ENCODE measurements at places on chromosomes 5 and 9.

- no peak for DNase-seq
Observed at GRCh38 chr5:10497554-10497953, 55.9 kb downstream of the ROPN1L start.

DNA sequence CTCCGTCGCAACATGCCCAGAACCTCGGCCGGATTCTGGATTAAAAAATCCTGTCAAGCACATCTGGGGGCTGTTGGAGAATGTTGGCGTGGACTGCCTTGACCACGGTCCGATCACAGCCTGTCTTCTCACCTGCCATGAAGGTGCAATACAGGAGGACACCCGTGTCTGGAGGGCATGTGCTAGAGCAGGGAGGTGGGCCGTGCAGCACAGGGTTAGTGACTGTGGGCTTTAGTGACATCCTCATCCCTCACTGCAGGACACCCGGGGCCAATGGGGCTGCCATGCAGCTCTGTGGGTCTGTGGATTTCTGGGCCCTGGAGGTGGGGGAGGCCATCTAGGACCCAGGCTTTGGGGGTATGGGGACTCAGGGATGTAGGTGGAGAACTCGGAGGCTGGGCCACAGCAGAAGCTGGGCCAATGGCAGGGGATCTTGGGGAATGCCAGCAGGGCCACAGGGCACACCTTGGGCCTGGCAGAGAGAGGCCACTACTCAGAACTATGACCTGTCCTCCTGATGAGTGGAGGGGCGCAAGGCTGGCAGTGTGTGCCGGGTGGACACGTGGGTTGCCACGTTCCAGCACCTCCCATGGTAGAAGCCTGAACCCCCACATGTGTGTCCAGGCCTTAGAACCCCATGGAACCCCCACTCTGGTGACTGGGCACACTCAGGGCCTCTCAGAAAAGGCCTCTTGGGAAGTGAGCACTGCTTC is 23.3 kb downstream of the ZDHHC11B start:
- no peak for DNase-seq

- no peak for DNase-seq
Observed at GRCh38 chr5:9316733-9317132, 229.1 kb downstream of the SEMA5A start.

GRCh38 chr9:108816037-108816436 is 39.7 kb downstream of the ACTL7B start:
- no peak for DNase-seq

DNA sequence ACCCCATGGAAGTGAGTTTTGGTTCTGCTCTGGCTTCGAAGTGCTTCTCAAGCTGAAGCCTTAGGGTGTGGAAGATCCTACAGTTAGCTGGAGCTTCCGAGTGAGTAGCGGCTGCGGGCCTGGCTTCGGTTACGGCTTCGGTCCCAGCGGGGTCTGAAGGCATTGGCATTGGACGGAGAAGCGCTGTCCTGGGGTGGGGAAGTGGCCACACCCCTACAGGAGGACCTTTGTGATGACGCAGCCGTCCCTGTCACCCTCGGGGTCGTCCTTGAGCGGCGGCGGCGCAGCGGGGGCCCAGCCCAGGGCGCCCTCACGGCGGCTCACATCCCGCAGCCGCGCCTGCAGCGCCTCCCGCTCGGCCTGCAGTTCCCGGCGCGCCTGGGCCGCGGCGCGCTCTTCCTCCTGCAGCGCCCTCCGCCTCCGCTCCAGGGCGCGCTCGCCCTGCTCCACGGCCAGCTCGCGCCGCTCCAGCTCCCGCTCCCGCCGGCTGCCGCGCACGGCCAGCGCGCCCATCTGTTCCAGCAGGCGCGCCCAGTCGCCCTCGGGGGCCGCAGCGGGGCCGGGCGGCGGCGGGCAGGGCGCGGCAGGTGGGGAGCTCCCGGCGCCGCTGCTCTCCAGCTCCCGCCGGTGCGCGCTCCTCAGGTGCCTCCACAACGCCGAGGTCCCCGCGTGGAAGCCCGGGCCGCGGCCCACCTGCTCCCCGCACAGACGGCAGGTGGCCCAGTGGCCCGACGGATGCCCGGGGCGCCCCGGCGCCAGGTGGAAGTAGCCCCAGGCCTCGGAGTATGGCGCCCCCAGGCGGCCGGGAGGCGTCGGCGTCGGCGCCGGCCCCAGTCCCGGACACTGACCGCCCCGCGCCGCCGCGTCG is 9.9 kb downstream of the ZBED3 start:
- DNase-seq: no peak

DNA sequence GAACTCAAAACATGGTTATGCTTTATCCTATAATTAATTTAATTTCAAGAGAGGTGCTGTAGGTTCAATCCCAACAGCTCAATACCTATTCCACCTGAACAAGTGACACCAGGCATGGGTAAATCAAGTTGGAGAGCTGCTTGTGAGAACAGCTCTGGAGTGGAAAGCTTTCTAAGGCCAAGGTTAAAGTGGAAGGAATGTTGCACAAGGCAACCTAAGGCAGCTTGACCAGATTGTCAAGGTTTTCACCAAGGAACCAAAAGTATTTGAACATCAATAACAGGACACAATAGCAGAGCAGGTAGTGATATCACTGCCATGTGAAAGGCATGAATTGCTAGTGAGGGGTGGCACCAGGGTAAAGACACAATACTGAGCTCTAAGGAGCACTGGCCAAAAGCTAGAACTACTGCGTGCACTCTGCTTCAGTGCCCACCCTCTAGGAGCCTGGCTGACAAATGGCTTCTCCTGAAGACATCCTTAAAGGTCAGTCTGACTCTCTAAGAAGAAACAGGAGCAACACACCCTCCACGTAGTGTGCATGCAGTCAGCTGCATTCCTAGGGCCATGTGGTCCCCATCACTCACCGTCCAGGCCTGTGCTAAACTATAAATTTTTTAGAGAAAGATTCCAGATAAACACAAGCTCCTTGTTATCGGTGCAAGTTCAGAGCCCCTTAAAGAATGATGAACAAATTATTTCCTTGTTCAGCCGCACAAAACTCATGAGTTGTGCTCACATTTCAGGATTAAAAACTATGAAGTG is 677.7 kb upstream of the KLF4 start:
- no peak for DNase-seq

GRCh38 chr5:150131978-150132694 is 23.5 kb downstream of the PDGFRB start:
- DNase-seq: no peak

- DNase-seq: no peak
Observed at GRCh38 chr9:120507936-120508510, 71.9 kb downstream of the CDK5RAP2 start.

DNA sequence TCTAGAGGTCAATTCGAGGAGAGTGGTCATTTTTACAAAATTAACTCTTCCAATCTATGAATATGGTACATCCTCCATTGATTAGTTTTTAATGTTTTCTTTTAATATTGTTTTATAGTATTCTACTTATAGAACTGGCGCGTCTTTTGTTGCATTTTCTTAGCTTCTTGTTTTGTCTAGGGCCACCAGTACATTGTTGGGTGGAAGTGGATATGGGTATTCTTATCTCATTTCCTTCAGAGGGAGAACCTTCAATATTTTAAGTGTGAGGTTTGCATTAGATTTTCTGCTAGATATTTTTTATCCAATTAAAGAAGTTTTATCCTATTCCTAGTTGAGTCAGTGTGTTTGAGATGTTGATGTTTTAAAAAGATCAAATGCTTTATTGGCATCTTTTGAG is 69.8 kb downstream of the RPS23 start:
- DNase-seq: no peak

DNA sequence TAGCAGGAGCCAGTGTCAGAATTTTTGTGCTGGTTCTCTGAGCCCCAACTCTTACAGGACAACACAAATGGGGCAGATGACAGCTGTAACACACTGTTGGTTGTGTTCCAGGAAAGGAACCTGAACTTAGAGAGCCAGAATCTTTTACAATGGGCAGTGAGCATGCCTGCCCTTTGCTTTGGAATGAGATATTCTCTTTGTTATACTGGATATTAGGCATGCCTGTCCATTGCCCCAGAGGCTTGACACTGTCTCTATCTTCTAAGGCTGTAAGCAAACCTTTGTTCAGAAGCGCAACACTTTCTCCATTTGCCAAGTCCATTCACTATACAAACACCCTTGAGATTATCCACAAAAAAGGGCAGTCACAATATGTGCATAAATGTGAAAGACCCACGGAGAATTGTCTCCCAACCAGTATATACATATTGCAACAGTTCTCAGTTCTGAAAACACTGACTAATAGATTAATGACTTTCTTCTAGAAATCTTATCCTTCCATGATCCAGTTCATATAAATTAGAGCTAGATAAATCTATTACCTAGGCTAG is 26.3 kb upstream of the CEP120 start:
- no peak for DNase-seq

GRCh38 chr5:159179529-159180305 is 29.6 kb downstream of the RNF145 start:
- no peak for DNase-seq

DNA sequence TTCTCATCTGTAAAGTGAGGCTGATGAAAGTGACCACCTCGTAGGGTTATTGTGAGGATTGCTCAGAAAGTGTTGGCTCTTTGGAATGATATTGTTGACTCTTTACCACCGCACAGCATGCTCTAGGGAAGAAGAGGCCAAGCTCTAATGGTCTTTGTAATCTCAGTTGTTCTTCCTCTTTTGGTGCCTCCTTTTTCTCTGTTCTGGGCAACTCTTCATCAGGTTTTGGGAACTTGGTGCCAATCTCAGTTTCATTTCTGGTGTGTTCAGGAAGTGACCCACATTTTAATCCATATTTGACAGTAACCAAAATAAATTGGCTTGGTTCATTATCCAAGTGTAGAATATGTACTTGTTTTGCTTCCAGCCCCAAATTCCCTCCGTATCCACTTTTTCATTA is 25.1 kb downstream of the ARHGAP26 start:
- no peak for DNase-seq

DNA sequence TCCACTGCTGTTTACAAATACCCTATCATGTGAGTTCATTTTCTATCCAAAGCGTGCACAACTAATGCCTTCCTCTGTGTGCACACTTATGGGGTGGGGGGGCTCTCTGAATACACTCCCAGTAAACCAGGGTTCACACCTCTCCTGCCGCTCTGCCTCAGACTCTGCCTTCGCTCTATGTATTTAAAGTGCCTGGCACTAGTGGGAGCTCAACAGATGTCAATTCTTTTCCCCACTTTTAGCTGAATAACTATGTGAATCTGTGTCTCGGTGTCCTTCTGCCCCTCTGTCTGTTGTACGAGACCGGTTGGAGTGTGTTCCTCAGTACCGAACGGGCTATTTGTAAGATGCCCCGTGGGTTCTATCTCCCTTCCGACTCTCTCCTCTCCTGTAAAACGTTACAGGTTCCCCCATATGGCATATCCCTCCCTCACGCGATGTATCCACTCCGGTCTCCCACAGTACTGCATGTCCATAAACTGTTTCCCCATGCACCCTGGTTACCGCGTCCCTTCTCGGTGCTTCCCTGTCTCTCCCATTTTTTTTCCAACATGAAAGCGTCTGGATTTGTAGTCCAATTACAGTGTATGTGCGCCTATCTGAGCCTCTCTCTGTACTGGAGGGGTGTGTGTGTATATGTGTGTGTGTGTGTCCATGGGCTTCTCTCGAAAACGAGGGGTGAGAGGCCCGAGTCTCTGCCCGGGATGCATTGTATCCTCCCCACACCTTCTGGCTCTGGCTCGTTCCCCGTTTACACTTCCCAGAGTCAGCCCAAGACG is 1.6 kb downstream of the ELL2 start:
- DNase-seq: no peak

DNA sequence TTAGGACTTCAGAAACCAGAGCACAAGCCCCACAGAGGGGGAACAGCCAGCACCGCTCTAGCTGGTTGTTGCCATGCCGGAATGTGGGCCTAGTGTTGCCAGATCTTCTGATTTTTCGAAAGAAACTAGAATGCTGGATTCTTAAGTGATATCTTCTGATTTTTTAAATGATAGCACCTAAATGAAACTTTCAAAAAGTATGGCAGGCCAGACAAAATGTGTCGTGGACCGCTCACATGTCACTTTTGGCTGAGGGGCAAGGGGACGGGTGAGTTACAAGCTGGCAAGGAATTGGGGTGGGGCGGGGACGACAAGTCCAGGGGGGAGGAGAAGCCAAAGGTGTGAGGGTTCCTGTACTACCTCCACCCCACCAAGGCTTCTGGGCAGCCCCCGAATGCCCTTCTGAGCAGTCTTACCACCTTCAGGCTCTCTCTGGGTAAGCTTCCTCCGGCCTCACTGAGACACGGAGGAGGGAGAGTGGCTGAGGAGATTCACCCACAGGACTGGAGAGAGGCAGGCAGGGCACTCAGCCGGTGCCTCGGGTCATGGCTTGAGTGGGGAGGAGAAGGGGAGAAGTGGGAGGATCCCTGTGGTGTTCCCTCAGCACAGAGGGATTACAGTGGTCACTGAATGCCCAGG is 10.3 kb downstream of the B4GALT7 start:
- DNase-seq: no peak

GRCh38 chr9:77598524-77598923 is 49.6 kb downstream of the GNA14 start:
- DNase-seq: peak; percentile 90

GRCh38 chr5:60277941-60278340 is 384.4 kb upstream of the PDE4D start:
- DNase-seq: no peak

DNA sequence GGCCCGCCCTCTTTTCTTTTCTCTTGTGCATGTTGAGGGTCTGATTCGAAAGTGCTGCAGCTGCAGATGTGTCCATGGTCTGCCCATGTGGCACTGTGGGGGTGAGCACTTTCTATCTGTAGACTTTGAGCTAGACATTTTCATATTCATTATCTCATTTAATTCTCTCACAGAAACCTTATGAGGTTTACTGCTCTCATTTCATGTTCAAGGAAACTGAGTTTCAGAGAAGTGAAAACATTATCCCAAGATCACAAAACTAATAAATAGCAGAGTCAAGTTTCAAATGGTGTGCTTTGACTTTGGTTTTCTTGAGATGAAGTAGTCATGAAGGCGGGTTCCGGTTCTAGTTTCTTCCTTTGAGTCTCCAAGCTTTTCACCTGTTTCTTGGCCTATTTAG is 536.5 kb upstream of the ZNF462 start:
- no peak for DNase-seq

DNA sequence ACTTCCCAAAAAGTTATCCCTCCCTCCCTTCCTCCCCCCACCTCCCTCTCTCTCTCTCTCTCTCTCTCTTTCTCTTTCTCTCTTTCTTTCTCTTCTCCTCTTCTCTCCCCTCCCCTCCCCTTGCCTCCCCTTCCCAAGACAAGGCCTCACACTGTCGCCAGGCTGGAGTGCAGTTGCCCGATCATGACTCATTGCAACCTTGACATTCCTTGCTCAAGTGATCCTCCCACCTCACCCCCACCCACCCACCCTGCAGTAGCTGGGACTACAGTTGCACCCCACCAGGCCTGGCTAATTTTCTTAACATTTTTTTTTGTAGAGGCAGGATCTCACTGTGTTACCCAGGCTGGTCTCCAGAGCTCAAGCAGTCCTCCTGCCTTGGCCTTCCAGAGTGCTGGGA is 32.8 kb downstream of the VPS13A start:
- no peak for DNase-seq

GRCh38 chr9:75087289-75087823 is 599 bp downstream of the NMRK1 start:
- DNase-seq: peak; percentile 21

GRCh38 chr5:58037899-58038298 is 422.0 kb downstream of the PLK2 start:
- DNase-seq: no peak

- DNase-seq: peak; percentile 98
Observed at GRCh38 chr5:32193591-32193990, 19.5 kb upstream of the GOLPH3 start.

GRCh38 chr5:31485376-31486207 is 46.3 kb downstream of the DROSHA start:
- DNase-seq: no peak

All from NCI-H1092 treated with DMSO at 0.1 percent for 48 hours (cell line).